ENCODE measurements at places on chromosomes 11 and 22.

DNA sequence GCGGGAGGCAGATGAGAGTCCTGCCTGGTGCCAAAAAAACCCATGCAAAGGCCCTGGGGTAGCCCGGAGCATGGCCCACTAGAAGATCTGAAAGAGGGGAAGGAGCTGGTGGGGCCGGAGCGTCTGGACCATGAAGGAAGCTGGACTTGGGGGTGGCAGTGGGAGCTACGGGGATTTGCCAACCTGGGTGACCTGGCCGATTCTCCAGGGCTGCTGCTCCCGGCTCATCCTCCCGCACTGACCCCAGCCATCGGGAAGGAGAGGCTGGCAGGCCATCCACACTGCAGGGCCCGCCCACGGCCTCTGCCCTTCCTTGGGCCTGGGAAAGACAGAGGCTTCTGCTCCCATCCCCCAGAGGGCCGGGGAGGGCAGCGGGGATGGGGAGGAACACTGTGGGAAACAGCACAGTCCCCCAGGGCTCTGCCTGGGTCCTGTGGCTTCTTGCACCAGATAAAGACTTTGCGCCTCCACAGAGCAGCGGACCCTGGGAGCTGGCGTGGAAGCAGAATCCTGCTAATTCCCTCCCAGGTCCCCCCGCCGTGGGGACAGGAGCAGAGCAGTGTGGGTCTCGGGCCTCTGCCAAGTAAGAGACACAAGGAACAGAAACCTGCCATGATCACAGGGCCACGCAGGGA is 87.1 kb upstream of the LINC01488 start:
- DNase-seq = peak; percentile 56

DNA sequence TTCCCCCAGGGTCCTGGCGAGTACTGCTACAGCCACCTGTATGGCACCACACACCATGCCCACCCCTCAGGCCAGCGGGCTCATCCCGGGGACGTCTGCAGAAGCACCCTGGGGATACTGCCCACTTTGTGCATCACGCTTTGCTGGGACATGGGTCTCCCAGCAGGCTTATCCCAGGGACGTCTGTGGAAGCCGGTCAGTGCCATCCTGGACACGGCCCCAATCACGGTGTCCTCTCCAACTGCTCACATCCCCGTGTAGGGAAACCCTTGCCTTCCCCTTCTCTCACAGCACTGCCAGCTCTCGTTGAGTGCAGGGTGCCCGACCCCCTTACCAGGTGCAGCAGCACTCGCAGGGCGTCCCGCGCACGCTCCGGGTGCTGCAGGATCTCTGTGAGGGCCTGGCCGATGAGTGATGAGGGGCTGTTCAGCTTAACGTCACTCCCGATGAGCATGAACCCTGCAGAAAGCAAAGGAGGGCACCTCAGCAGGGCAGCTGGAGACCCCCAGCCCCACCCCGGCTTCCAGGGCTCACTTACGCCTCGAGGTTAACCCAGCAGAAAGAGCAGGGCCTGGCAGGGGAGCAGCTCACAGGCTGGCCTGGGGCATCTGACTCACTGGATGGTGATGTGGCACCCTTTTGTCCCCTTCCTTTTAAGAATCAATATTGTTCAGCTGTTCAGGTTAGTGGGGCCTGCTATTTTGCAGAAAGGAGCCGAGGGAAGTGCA is 76.9 kb upstream of the PITPNB start:
- DNase-seq = peak; percentile 82

DNA sequence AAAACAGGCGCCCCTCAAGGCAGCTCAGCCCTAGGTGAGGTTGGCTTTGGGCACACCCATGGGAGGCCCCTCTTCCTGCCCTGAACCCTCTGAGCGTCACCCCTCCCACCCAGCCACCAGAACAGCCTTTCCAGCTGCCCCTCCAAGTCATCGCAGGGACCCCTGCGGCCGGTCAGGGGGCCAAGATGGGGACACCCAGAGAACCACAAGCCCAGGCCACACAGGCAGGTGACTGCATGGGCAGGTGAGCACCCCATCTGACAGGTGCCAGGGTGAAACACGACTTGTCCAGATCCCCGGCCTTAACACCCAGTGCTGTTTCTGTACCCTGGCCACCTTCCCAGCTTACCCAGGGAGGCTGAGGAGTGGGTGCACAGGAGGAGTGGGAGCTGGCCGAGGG is 24.6 kb upstream of the GRAMD4 start:
- DNase-seq = no peak

- DNase-seq = no peak
These were observed 111.3 kb downstream of the SLC17A6 start for GRCh38 chr11:22449441-22449840.

- DNase-seq = no peak
These were observed 17.4 kb upstream of the SLC1A2 start for GRCh38 chr11:35436581-35437250.

GRCh38 chr22:50298937-50299784 is 8.3 kb downstream of the PLXNB2 start:
- no peak for DNase-seq

DNA sequence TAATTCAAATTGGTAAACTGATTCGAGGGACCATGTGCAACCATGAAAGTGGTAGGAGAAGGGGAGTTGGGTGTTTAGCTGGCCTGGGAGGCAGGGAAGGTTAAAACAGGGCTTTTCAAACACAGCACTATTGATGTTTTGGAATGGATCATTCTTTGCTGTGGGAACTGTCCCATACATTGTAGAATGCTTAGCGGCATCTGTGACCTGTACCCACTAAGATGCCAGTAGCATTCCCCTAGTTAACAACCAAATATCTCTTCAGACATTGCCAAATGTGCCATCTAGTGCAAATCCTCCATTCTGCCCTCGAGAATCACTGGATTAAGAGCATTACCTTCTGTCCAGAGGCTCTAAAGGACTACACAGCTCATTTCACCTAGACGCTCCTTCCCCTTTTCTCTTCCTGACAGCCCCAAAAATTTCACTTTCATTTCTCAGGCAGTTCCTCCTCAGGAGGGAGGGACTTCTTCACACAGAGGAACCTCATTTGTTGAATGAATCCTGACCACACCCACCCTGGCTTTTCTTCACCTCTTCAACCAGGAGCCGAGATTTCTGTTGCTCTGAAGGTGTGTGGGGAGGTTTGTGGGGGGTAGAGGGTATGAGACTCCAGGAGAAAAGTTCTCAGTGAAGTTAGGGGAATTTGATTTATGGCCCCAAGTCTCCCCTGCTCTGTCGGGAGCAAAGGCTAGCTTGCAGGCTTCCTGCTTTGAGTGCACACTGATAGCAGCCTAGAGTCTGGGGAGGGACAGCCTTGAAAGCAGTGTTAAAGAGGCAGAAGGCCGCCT is at the start of gene TRIM34:
TRIM34 (plus strand) TSS at position 513 of the 791 bp plus-strand sequence. CDS start 7,331 bp downstream, outside the sequence.
- DNase-seq = peak; percentile 96

DNA sequence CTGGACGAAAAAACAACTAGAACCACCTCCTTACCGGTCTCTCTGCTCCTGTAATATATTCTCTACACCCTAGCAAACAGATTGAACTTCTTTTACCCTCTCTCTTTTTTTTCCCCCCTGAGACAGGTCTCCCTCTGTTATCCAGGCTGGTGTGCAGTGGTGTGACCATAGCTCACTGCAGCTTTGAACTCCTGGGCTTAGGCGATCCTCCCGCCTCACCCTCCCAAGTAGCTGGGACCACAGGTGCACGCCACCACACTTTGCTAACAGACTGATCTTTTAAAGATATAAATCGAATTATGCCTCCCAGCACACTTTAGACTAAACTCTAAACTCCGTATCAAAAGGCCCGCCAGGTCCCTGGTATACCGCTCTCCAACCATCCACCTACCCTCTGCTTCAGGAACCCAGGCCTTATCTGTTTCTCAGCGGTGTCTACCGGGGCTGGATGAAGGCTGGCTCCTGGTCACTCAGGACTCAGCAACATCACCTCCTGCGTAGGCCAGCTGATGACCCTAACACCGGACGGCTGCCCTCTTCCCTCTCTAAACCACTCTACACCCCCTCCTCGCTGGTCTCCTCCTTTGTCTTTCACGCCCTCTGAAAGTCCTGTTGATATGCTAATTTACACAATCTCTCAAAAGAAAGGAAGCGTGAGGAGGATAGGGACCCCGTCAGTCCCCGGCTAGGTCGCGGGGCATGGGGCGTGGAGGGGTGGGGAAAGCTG is 745 bp downstream of the C22orf39 start:
- DNase-seq = peak; percentile 85

GRCh38 chr11:5666402-5666793 is 18.5 kb downstream of the TRIM5 start:
- DNase-seq = no peak

- no peak for DNase-seq
These were observed 8.1 kb upstream of the RAB30 start for GRCh38 chr11:83079820-83080219.

GRCh38 chr22:36323855-36324331 is 63.9 kb downstream of the MYH9 start:
- DNase-seq = peak; percentile 93

DNA sequence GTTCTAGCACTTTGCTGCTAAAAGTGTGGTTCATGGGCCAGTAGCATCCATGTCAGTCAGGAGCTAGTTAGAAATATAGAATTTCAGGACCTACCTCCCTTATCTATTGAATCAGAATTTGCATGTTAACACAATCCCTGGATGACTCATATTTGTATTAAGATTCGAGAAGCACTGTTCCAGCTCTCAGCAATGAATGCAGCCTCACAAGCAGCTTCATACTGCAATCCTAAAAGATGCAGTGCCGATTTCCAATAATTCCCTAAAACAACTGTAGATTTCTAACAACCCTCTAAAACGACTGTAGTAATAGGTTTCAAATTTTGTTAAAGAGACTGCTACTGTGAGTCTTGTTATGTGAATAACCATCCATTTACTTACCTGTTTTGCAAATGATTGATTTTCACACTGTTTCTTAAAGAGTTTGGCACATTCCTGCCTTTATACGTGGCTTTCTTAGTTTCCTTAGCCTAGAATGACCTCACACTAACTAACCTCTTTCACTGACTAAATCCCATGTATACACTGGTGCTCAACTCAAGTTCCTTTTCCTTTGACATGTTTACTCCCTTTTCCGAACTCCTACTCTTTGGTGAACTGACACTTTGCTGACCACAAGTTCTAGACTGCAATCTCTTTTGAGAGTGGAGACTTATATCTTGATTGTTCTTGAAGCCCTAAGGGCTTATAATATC is 511.8 kb downstream of the METTL15 start:
- DNase-seq = peak; percentile 62

DNA sequence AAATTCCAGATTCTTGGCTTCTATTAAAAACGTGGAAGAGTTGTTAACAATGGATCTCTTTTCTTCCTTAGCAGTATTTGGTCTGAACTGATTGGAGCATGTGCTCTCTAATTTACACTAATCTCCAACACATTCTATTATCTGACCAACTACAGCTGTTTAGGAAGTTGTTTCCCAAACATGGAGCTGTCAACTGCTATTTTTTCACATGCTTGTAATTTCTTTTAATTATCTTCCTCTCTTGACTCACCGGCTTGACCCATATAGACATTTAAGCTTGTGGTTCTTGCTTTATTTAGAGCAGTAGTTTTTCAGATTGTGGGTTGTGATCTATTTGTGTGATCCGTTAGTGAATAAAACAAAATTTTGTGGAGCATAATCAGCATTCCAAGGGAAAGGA is 40.8 kb downstream of the CTNND1 start:
- no peak for DNase-seq

DNA sequence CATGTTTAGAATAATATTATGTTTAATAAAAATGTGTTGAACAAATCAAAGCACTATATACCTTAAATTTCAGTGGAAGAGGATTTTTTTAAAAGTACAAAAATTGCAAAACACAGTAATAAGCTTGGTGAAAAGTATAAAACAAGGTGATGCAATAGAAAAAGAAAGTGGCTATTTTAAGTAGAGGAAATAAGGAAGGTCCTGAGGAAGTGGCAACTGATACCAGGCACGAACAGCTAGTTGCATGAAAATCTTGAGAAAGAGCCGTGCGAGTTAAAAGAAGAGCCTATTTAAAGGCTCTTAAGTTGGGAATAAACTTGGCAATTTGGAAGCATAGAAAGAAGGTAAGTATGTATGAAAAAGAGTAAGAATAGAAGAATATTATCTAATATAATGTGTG is 1679.3 kb downstream of the LRRC4C start:
- no peak for DNase-seq

DNA sequence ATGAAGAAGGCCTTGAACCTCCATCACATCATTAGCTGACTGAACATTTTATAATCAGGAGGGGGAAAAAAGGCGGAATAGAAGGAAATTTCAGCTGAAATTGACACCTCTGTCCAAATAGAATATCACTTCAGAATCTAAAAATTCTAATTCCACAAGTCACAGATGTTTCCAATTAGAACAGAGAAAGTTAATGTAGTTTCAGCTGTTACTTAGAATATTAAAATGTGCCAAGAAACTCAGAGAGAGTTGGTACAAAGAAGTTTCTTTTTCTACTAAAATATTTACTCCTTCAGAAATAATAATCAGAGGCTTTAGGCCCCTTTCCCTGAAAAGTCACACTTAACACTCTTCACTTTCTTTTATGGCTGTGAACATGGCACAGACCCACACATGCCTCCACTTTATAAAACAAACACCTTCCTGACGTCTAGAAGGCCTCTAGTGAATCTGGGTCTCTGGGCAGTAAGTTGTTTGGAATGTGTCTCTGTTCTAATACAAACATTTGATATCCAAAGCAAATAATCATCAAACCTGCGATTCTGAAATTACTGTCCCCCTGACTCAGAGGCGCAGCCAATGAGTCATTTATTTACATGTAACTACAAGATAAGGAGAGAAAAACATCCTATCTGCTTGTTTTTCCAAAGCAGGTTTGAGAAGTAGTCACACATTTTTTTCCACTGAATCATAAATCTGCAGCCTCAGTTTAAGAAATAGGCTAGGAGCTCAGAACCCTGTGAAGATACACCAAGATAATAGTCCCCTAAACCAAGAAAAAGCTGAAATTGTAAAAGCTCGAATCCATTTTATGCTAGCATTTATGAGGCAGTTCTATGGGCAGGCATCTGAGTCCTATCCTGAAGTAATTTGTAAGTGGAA is 148.4 kb downstream of the ME3 start:
- peak; percentile 93 for DNase-seq

DNA sequence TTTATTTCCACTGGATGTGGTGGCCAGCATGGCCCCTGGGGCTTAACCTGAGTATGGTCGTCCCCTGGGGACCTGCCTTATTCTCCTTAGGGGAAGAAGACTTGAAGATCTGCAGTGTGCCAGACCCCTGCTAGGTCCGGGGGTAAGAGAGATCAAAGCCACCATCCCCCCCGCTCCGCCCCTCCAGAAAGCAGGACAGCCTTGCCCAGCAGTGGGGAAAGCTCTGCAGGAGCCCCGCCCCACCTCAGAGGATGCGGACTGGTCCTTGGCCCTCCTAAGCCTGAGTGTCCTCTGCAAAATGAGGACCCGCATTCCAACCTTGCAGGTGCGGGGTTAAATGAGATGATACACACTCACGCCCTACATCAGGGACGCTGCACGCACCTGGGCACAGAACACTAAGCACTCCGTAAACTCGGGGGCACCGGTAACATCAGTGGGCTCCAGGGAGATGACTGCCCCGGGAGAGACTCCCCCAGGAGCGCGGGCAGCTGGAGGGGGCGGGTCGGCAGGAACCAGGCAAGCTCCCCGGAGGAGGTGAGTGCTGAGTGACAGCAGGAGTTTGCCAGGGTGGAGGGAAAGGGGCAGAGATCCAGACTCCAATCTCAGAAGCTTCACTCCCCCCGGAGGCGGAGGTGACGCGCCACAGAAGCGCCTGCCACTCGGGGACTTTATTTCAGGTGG is 564 bp upstream of the ANO1 start:
- peak; percentile 72 for DNase-seq
